ENCODE measurements at places on chromosomes 1 and 21.

DNA sequence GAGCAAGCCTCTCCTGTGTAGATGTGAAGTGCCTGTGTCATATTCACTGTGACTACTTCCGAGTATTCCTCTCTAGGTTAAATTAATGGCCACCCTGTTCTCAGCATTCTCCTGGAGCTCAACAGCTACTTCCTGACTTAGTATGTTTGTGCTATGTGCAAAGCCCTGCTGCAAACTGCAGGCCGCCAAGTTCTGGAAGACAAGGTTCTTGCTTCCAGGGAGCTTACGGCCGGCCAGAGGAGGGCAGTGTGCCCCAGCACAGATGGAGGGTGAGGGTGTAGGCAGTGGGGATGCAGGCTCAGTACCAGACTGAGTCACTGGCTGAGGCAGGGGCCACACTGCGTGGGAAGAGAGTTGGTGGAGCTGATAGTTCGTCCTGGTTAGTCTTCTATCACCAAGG is 43.2 kb downstream of the ELK4 start:
- peak; percentile 48 for DNase-seq

DNA sequence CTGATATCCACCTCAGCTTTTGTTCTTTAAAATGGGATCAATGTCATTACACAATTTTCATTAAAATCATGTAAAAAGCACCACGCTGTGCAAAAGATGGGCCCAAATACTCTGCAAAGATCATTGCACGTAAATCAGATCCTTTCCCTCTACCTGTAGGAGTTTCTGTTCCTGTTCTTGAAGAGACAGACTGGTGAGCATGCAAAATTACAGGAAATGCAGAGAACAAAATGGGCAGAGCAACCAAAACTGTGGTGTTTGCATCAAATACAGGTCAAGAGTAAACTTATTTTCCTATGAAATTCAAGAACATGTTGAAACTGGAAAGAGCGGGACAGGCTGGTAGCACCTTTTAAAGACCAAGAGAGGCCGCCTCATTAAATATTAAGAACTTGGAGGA is 294.9 kb upstream of the ADGRL2 start:
- DNase-seq, result no peak

- no peak for DNase-seq
Measured at GRCh38 chr1:162019006-162019405, 4.7 kb downstream of the OLFML2B start.

DNA sequence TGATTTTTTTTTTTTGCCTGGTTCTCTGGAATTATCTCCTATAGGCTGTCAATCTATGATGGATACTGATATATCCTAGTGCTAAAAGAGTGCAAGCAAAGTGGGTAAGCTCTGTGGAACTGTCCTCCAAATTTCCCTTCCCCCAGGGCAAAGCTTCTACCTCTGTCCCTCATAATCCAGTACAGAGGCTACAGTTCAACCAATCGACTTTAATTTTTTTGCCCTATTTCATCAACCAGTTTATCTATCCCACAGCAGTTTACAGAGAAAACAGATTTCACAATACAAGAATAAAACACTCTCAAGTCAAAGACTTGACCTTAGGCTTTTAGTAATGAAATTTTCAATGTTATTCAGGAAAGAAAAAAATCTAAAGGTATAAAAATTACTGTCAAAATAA is 13.9 kb downstream of the PUM1 start:
- no peak for DNase-seq

GRCh38 chr1:179327679-179328078 is 34.1 kb downstream of the SOAT1 start:
- no peak for DNase-seq

- DNase-seq, result no peak
Measured at GRCh38 chr1:58481962-58482361, 64.6 kb downstream of the OMA1 start.

DNA sequence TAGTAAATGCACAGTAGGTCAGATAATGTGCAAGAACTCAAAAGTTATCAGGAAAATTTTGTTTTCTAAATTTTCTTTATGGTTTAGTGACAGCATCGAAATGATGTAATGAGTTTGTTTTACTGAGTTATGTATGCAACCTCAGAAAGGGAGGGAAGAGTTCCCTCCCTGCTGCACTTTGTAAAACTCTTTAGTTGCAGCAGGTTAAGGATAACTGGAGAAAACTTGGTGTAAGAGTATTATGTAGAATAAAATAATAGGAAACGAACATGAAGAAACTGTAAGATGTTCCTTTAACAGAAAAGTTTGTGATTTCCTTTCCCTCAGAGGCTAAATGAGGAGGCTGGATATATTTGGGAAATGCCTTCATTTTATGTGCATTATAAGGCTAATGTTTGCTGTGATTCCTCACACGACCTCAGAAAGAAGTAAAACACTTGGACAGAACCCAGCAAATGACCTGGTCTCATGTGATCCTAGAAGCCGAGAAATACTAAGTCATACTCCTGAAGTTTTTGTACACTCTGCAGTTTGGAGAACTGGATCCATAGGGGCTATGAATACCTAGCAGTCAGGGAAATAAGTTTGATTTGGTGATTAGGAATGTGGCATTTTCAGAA is 35.4 kb downstream of the ADGRL2 start:
- no peak for DNase-seq

DNA sequence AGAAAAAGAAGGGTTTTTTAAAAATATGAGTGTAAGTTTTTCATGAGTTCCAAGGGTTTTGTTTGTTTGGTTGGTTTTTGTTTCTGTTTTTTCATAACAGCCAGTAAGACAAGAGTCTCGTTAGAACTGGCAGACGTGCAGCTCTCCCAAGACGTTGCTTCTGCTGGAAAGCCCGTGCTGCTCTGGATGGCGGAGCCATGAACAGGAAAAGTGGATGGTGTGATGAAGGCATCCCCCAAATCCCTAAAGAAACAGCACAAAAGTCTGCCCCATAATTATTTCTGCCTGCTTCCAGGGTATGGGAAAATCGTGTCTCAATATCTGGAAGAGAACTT is 157.9 kb upstream of the BACE2 start:
- DNase-seq, result no peak
